ENCODE measurements at places on chromosomes 4 and X.

DNA sequence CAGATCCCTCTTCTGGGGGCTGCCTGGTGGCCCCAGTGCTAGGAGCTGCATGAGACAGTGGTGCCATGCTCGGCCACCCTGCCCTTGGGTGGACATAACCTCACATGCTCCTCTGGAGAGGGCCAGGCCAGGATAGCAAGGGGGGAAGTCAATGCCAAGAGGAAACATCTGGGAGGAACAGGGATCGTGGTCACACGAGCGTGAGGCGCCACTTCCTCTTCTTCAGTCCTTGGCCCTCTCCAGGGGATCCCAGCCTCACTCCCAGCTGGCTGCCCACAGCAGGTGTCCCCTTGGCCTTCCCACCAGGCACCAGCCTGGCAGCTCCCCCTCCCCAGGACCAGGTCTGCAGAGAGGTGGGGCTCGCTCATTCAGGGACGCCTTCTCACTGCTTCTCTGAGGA is 28.6 kb downstream of the TBC1D14 start:
- no peak for DNase-seq

- peak; percentile 5 for DNase-seq
Observed at GRCh38 chrX:15350329-15350996, 15.1 kb upstream of the PIGA start.

GRCh38 chrX:3638280-3638873 is 75.1 kb downstream of the PRKX start:
- DNase-seq, result peak; percentile 21

DNA sequence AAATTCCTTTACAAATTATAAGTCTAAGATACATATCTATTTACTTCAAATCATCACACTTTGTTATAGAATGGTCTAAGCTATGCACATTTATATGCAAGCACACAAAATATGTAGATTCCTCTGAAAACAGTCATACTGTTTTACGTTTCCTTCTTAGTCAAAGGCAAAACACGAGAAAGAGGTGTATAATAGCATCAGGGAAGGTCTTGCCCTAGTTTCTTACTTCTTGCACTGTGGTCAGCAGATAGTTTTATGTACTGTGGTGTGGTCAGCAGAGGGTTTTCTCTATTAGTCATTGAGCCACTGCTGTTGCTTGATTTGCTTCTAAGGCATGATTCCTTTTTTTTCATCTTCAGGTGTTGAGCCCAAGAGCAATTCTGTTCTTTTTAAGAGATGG is 117.7 kb downstream of the ADAM29 start:
- DNase-seq, result no peak

DNA sequence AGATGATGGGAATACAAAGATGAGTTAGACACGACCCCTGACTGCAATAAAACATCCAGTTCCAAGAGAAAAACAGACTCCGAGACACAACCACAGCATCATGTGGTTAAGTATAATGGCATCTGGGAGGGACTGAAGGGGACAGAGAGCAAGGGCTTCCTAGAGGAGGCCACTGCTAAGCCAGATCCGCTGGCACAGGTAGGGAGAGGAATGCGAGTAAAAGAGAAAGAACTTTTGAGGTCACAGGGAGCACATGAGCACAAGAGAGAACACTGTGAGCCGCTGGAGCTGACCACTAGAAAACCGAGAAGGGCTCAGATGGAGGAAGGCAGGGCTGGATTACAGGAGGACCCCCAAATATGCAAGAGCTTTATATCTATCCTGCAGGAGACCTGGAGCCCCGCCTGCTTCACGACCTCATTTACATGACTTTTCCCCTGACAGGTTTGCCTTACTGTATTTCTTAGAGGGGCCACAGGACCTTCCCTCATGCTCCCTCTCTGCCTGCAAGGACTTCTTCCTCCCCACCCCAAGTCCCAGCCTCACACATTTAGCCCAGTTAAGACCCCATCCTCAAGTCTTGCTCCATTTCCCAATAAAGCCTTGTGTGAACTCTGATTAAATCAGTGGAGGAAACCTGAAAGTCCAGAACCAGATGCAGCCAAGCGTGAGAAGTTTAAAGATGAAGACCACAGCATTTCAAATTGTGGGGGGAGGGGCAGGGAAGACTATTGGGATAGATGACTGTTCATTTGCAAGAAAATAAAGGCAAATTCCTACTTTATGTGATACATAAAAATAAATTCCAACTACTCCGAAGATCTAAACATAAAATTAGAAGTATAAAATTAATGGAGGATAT is 29.6 kb downstream of the MFAP3L start:
- DNase-seq, result no peak

Data from NCI-H2227 treated with DMSO at 0.1 percent for 48 hours (cell line).